ENCODE measurements at places on chromosomes 7 and 10.

- no peak for DNase-seq
Observed at GRCh38 chr10:60735244-60735643, 43.0 kb upstream of the CDK1 start.

DNA sequence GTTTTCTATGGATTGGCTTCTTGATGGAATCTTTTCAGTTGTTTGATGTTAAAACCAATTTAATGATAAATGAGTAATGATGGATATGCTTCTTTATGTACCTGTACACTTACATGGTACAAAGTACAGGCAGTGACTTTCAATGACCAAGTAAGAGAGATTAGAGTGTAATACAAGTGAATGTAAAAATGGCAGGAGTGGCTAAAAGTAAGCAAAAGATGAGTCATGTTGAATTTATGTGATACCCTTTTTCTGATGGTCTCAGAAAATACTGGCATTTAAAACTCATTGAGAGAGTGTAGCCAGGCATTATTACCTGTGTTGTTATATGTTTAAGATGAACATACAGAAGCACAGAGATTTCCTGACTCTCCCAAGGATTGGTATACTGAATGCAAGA lies 97.1 kb downstream of the GPR85 start:
- no peak for DNase-seq

GRCh38 chr7:6127110-6127490 lies 95.9 kb downstream of the ANKRD61 start:
- no peak for DNase-seq

DNA sequence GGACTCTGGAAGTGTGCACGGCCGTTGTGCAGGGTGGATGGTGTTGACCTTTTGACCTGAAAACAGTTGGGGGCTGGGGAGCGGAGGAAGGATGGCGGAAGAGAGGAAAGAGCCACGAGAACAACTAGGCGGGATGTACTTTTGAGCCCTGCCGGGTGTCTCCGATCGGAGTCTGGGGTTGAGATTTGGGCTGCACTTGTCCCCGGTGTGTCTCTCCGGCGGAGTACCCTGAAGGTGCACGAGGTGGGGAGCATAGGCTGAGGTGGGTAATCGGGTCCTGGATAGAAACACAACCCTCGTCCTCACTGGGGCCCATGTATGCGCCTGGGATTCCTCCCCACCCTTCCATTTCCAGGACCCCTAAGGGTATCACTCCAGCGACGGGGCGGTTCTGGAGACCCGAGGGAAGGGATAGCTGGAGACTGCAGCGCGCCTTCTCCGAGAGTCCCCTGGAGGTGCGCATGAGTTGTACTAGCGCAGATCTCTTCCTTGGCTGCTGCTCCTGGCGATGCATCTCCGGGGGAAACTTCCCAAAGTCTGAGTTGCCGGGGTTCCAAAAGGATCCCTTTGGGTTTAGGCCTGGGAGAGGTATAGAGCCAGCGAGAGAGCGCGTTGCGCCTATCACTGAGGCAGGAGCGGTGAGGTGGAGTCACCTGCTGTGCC lies 4.6 kb upstream of the HMX2 start:
- no peak for DNase-seq

DNA sequence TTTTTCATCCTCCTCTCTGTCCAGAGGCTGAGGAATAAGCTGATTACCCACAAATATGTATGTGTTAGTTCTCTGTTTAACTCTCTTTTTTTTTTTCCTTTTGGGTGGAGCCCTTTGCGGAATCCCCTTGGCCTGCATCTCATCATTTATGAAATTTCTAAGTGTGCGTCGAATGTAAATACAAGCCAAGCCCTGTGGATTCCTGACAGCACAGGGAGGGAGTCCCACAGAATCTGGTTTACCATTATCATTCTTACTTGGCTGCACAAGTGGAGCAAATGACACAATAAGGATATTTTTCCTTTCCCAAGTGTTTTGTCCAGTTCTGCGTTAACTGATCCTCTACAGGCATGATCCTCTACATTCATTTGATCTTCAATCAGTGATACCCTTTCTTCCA lies 11.4 kb downstream of the STK31 start:
- no peak for DNase-seq

- DNase-seq: no peak
Observed at GRCh38 chr10:72337039-72337629, 17.6 kb downstream of the DNAJB12 start.

DNA sequence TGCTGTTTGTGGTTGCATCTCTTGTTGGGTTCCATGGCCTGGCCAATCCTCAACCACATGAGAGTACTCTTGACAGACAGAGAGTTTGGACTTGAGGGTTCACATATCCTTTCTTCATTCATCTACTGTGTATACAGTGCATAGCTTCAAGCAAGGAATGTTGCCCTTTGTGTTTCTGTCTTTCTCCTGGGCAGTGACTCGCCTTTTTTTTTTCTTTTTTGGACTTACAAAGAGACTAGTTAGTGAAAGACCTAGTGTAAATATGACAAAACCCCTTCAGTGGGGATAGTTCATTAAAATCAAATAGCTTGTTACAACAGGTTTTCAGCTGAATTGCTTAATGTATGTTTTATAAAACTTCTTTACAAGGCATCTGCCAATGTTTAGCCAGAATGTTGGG lies 290.2 kb downstream of the FGFR2 start:
- DNase-seq: no peak

- DNase-seq: no peak
Observed at GRCh38 chr10:79183468-79183865, 114.7 kb downstream of the ZMIZ1 start.
